SIG-M5 (cell line): ENCODE measurements at places on chromosomes 4 and X.

DNA sequence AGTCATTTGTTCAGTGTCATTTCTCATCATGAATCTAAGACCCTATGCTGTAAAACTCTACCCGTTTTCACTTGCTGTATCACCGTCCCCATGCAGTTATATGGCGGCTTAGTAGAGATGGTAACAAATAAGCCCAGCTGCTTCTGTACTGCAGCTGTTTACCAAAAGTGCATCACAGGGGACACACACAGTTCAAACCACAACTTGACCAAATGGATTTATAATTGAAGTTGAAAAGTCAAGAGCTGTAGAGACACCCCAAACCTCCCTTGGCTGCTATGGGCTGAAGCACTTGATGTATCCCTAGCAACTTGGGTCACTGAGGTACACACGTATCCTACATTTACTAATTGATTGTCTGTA, 219.0 kb upstream of the FGF13 start:
- no peak for DNase-seq

DNA sequence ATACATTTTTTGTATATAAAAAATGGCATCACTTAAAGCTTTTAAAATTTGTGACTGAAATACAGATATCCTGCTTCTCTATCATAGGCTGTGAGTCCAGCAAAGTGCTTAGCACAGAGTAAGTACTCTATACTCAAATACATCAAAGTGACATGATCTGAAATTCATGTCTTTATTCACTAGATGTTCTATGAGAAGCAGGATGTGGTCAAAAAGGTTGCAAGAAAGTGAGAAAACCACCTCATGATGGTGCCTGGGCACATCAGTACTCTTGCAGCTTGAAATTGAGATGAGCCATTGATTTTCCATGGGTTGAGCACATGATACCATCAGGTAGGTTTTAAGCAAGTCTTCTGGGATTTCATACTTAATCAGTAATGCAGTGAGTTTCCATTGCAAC, 20.4 kb upstream of the SFRP2 start:
- DNase-seq: no peak

DNA sequence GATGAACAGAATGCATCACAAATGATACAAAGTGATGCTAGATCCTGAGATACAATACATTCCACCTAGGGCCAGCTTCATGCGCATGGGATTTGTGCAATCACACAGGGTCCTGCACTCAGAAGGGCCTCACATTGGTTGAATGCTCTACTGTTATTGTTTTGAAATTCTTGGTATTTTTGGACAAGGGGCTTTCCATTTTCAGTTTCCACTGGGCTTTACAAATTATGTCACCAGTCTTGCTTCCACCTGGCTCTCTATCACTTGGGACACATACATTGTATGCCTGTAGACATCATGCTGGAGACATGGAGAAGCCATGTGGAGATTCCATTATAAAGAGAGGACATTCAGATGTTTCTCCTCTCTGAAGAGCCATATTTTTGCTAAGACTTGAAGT, 155.8 kb downstream of the NAA11 start:
- no peak for DNase-seq

GRCh38 chr4:153620352-153620751, 63.7 kb upstream of the TLR2 start:
- DNase-seq: no peak

GRCh38 chr4:105709081-105709450, 482 bp downstream of the GSTCD start:
- DNase-seq: no peak

- DNase-seq: no peak
Measured at GRCh38 chr4:158530381-158530780, 8.7 kb downstream of the RXFP1 start.

DNA sequence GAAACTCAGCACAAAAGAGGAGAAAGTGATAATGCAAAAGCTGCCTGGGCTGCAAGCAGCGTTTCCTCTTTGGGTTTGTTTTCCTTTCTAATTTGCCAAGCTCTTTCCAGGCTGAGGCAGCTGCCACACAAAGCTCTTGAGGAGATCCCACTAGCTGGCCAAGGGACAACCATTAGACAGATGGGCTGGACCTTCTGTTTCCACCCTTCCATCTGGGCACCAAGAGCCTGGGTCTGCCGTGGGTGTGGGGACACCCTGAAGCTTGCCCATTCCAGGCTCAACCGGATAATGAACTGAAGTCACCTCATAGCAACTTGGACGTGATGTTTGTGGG, 194.6 kb upstream of the C1QTNF7 start:
- no peak for DNase-seq

DNA sequence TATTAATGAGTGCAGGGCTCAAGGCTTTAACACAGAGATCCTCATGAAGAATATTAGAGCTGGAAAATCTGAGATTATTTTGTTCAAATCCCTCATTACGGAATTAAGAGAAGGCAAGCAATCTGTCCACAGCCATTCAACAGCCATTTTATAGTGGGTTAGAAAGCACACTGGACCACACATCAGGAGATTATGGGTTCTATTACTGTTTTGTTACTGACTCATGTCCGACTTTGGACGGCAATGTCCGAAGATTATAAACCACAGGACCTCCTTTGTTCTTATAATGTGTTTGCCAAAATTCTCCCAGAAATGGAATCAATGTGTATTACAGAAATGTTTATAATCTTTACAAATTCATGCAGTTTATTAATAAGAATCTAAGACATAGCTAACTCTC, 8.1 kb downstream of the LAMTOR3 start:
- DNase-seq: no peak

- DNase-seq: no peak
Measured at GRCh38 chrX:38102875-38103274, 96.5 kb downstream of the SYTL5 start.

DNA sequence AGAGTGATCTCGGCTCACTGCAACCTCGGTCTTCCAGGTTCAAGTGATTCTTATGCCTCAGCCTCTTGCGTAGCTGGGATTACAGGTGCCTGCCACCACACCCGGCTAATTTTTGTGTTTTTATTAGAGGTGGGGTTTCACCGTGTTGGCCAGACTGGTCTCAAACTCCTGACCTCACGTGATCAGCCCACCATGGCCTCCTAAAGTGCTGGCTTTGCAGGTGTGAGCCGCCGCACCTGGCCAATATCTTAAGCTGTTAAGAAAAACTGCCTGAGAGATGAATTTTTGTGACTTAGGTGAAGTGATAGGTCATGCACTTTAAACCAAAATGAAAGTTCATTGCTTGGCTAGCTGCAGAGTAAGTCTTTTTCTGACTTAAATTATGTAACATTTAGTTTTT, 5.8 kb downstream of the KDM6A start:
- DNase-seq: no peak

DNA sequence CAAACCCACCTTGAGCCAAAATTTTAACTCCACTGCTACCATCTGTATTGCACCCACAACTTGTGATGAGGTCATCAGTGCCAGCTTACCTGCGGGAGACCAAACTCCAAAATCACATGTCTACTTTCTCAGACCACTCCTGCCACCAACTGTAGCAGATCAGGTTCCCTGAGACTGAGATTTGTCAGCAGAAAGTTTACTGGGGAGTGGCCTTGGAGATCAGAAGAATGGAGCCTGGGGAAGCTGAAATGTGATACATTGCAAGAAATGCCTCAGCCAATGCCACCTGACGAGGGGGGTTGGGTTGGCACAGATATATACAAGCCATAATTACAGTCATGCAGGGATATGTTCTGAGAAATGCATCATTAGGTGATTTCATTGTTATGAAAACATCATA, 19.1 kb downstream of the HAUS3 start:
- DNase-seq: no peak

- no peak for DNase-seq
Measured at GRCh38 chr4:72531322-72531721, 37.7 kb downstream of the ADAMTS3 start.

- DNase-seq: no peak
Measured at GRCh38 chr4:171186700-171187099, 626.5 kb upstream of the GALNTL6 start.

GRCh38 chr4:158726633-158727032, 3.4 kb upstream of the PPID start:
- no peak for DNase-seq

DNA sequence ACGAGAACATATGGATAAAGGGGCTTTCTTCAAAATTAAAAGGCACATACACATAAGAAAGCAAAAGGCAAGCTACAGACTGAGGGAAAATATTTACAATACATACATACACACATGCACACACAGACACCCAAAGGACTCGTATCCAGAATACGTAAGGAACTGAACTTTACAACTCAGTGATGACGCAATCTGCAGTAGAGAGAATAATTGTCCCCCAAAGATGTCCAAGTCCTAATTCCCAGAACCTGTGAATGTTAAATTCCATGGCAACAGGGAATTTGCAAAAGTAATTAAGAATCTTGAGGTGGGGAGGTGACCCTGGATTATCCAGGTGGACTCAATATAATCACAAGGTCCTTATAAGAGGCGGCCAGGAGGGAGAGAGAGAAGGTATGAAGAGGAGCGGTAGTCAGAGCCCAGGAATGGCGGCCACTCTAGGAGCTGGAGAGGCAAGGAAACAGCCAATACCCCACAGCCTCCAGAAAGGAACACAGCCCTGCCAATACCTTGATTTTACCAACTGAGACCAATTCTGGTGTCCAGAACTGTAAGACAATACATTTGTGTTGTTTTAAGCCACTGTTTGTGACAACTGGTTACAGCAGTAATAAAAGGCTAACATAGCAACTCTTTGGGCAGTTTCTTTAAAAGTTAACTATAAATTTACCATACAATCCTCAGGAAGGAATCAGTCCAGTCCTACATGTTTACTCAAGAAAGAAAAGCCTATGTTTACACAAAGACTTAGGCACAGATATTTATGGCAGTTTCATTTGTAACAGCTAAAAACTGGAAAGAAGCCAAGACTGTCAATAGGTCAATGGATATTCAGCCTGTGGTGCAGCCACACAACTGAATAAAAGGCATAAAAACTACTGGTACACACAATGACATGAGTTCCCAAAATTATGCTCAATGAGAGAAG, 27.3 kb upstream of the STS start:
- DNase-seq: no peak

DNA sequence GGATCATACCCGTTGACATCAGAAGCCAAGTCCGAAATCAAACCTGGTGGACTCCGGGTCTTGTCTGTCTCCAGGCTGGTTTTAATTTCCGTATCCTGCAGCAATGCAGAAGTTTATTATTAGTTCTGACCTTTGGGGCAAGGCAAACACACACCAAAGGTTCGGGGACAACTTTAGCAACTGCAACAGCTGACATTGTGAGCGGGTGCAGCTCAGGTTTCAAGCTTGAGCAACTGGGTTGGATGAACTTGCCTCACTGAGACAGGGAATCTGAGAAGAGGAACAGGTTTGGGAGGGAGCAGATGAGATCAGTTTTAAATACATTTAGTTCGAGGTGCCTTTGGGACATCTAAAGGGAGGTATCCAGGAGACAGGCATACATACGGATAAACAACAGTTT, 110.7 kb downstream of the GNL3L start:
- DNase-seq: no peak

GRCh38 chrX:101682723-101683122, 23.1 kb upstream of the ARMCX2 start:
- no peak for DNase-seq

DNA sequence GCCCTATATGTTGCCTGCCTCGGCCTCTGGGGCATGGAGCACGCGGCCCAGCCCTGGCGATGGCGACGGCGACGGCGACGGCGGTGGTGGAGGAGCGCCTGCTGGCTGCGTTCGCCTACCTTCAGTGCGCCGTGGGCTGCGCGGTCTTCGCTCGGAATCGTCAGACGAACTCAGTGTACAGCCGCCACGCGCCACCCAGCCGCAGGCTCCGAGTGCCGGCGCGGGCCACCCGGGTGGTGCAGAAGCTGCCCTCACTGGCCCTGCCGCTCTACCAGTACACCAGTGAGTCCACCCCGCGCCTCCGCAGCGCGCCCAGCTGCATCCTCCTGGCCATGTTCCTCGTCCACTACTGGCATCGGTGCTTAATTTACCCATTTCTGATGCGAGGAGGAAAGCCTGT, 83.7 kb upstream of the F9 start:
- no peak for DNase-seq

DNA sequence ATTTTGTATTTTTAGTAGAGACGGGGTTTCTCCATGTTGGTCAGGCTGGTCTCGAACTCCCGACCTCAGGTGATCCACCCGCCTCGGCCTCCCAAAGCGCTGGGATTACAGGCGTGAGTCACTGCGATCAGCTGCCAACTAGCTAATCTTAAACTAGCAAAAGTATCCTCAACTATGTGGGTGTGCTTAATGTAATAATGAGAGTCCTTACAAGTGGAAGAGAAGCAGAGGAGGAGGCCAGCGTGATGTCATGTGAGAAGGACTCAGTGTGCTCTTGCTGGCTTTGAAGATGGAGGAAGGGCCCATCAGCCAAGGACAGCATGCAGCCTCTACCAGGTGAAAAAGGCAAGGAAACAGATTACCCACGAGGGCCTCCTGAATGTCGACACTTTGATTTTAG, 19.6 kb downstream of the SCD5 start:
- DNase-seq: no peak

DNA sequence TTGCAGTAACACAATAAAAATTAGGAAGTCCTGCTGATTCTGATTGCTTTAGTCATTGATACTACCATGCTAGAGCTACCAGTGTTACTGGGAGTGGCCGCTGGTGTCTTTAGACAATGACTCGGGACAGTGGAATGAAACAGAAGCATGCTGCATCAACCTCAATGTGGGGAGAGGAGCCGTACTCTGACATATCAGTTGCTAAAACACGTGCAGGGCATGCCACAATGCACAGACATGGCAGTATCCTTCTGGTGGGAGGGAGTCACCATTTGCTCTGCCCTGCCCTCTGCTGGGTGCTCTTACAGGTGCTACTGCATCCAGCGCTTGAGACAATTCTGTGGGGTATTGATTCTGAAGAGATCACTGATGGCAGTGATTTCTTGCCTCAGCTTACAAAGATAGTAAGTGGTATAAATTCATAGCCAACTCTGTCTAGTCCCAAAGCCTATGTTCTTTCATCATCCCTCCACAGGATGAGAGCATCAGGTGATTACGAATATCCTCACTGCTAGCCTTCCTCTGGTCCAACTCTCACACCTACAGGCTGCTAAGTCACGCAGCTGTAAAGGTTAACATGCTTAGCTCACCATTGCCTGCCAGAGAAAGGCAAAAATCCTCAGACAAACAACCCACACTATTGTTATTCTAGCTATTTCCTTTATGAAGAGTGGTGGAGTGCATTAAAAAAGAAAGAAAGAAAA, 43.7 kb downstream of the NSG1 start:
- DNase-seq: no peak

DNA sequence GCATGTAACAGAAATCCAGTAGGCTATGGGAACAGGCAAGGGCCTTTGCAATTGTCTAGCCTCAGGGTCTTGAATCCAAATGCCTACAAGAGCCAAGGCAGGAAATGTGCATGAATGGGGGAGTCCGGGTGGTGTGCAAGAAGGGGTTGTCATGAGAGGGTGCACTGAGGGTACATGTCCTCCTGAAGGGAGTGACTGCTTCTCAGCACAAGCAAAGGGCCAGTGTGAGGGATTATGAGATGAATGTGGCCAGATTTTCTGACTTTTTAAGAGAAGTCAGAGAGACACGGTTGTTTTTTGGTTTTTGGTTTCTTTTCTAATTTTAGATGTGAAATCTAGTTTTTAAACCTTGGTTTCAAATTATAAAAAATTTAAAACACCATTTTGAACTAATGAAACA, 76.5 kb upstream of the LSM6 start:
- DNase-seq: no peak

GRCh38 chr4:75630174-75630936, at the start of gene CDKL2:
CDKL2 (minus strand) TSS chr4:75630528; CDS start chr4:75625988, 4,540 bp downstream.
- DNase-seq: no peak
